ENCODE measurements at places on chromosomes 16 and 17.

DNA sequence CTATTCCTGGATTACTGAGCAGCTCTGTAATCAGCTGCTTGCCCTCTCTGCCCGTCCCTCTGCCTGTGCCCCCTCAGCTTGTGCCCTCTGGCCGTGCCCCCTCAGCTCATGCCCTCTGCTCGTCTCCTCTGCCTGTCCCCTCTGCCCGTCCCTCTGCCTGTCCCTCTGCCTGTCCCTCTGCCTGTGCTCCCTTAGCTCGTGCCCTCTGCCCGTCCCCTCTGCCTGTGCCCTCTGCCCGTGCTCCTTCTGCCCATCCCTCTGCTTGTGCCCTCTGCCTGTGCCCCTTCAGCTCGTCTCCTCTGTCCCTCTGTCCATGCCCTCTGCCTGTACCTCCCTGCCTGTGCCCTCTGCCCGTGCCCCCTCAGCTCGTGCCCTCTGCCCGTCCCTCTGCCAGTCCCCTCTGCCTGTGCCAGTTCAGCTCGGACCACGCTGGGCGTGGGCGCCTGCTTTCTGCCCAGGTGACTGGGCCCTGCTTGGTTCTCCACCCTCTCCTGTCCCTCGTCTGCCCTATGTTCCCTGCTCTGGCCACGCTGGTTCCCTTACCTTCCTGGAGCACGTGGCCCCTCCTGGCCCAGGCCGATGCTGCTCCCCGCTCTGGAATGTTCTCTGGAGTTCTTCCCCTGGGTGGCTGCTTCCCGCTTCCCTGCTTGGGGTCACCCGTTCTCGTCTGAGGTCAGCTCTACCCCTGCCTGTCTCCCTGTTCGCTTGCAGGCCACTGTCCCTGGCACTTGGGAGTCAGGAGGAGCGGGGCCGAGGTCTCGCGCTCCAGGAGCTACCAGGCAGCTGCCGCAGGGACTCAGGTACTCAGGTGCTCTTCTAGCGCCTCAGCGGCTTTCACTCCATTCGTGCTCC is 63.9 kb downstream of the BANP start:
- DNase-seq: no peak

GRCh38 chr17:64003526-64004121 is 5.5 kb downstream of the PRR29 start:
- no peak for DNase-seq

GRCh38 chr16:57876210-57876609 is 73.9 kb upstream of the KIFC3 start:
- DNase-seq: no peak

GRCh38 chr17:68020409-68020756 is 15.2 kb upstream of the KPNA2 start:
- DNase-seq: no peak

DNA sequence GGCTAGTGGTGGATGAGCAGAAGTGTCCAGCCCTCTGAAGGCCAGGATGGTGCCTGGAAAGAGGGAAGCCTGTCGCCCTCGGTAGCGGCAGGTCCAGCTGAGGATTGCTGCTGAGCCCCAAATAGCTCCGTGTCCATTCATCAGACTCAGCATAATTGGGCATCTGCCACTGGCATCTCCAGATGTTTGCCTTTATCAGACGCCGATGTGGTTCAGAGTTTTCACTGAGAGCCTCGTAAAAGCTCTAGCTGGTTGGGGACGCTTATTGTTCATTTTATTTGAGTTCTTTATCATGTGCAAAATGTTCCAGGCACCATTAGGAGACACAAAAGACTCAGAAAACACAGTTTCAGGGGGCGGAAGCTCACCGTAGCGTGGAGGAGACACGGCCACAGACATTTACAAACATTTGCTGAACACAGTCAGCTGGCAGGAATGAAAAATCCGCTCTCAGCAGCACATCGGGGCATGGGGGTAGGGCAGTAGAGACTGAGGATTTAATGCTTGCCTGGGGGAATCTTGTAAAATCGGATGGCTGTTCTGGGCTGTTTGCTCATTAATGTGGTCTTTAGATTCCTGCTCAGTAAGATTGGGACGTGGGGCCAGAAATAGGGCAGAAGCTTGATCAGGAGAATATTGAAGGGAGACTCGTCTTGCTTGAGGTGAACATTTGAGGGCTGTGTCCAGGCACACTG is 41.7 kb downstream of the SMPD3 start:
- DNase-seq: no peak

Data from CD4-positive, alpha-beta T cell treated with Interleukin-4 for 1 hour (primary cell).